ENCODE measurements at places on chromosomes 2 and 18. TPM values are rescaled to one million over a fixed set of nuclear protein-coding genes. Genes with fewer than 3 reads are reported as not detected.

STPG4 gene
- total RNA-seq, result 0.36 TPM

DGUOK gene
- total RNA-seq, result 78.5 TPM

SLC30A3 gene
- total RNA-seq, result 0.59 TPM

EMILIN1 gene
- total RNA-seq, result 0.31 TPM

ACVR1C gene
- not detected for total RNA-seq

TCF7L1 gene
- 30.4 TPM for total RNA-seq

DES gene
- total RNA-seq, result 0.69 TPM

SERPINB4 gene
- not detected for total RNA-seq

SLC38A11 gene
- 0.46 TPM for total RNA-seq

ABCB11 gene
- 0.05 TPM for total RNA-seq

- DNase-seq, result no peak
These were observed 57.3 kb upstream of the SLC66A3 start for GRCh38 chr2:11097854-11098387.

- DNase-seq, result no peak
These were observed 5.0 kb downstream of the TFPI start for GRCh38 chr2:187549193-187549592.

- no peak for DNase-seq
These were observed 67.8 kb downstream of the NXPH2 start for GRCh38 chr2:138712212-138712979.

DNA sequence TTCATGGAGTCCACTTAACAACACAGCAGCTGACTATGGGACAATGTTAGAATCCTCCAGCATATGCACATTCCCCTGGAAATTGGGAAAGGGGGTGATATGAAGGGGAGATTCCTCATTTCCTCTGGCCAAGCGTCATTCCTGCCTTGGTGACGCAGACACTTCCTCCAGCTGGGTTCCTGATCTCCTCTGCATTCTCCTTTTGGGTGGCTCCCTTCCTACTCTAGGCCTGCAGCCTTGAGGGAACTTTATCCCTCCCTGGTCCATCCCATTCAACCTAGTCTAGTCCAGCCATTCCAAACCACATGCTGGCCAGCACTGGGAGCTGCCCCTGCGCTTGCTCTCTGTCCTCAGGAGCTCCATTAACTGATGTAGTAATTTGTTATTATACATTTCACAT lies 216.8 kb downstream of the VAPA start:
- DNase-seq, result no peak

- no peak for DNase-seq
These were observed 28.8 kb upstream of the LRATD1 start for GRCh38 chr2:14603676-14604075.

GRCh38 chr2:18379870-18380269 lies 180.6 kb downstream of the RDH14 start:
- no peak for DNase-seq

DNA sequence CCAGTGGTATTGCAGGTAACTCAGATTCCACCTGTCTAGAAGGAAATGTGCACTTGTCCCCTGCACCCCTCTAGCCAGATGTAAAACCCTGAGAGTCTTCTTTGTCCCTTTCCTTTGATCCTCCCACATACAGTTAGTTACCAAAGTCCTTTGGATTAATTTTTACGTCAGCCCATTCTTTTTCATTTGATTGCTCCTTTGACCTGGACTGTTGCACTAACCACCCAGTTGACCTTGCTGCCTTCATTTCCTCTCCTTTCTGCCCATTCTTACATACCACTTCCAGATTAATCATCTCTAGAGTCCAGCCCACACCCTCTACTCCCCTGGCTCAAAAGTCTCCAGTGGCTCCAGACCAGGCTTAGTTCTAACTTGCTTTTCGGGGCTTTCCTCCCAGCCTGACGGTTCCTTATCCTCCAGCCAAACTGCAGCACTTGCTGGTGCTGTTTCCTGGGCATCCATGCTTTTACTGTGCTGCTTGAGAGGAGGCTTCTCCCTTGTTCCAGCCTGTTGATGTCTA lies 99.3 kb downstream of the SPTBN1 start:
- DNase-seq, result no peak

DNA sequence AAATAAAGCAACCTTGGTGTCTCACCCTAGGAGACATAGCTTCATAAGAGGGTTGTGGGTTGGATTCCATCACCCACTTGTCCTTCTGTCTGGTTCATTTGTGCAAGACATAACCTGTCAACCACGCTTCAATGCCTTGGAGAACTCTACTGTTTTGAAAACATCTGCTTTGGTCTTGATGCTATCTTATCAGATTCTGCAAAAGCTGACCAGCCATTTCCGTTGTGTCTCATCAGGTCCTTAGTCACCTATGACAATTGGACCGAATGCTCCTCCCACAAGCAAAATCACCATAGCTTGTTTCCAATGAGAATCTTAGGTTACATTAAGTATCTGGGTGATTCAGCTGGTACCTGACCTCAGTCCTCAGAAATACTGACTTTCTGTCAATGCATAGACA lies 35.4 kb downstream of the STAT4 start:
- DNase-seq, result no peak

DNA sequence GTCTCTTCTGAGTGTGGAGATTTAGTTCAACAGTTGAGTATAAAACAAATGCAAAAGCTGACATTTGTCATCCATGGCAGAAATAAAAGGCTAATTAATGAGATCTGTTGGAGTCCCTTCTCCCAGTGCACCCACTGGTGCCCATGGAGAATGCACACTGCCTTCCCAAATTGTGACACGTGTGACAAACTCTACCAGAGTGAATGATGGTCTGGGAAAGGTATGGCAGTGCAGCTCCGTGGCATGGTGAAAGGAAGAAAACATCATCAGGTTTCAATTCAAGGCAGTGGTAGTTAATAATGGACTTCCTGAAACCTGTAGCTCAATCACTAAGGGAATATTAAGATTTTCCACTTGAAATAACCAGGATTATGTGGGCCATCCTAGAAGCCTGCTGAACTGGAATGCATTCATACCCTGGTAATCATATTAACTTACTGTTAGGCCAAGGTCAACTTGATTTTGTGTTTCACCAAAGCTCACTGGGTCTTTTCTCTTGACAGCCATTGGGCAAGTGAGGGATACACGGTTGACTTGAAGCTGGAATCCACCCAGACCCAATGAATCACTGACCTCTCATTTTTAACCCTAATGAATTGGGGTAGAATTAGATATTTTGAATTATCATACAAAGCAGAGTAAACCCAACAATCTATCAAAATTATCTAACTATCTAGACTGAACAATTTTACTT lies 167.6 kb downstream of the AFF3 start:
- DNase-seq, result no peak

DNA sequence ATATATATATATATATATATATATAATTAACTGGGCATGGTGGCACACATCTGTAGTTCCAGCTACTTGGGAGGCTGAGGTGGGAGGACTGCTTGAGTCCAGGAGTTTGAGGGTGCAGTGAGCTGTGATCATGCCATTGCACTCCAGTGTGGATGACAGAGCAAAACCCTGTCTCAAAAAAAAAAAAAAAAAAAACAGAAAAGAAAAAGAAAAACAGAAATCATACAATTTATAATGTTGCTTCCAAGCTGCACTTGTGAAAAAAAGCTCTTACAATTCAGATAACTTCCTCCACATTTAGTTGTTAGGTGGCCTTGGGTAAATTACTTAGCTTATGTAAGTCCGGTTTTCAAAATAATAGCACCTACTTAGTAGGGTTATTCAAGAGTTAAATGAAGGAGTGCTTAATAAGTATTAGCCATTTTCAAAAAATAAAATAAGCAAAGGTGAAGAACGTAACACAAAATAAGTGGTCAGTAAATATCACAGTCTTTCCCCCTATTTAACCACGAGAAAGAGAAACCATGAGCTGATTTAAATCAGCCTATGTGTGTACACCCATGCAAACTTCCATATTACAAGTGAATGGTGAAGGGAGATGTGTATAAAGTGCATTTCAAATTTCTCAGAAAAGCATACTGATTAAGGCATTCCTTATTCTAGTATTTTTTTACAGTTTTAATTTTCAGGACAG lies 2.3 kb downstream of the WIPF1 start:
- DNase-seq, result no peak

DNA sequence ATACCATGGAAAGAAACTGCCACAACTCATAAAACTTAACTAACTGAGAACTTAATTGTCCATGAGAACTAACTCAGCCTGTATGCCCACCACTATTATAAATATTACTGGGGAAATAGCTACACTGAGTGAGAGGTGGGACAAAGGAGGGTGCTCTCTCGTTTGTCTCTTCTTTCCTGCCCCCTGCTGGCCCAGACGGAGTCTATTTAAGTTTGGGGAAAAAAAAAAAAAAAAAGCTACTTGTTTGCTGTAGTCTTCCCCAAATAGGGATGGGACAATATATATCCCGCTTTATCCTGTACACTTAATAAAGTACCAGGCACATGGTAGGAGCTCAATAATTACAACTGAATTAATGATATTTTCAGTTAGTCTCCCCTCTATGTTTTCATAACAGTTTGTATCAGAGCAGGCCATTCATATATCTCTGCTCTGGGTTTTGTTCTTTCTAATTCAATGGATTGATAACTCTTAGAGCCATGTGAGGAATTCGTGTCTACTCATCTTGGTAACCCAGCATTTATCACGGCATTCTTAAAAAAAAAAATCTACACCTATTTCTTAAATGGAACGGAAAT lies 647.6 kb upstream of the PKDCC start:
- DNase-seq, result no peak

DNA sequence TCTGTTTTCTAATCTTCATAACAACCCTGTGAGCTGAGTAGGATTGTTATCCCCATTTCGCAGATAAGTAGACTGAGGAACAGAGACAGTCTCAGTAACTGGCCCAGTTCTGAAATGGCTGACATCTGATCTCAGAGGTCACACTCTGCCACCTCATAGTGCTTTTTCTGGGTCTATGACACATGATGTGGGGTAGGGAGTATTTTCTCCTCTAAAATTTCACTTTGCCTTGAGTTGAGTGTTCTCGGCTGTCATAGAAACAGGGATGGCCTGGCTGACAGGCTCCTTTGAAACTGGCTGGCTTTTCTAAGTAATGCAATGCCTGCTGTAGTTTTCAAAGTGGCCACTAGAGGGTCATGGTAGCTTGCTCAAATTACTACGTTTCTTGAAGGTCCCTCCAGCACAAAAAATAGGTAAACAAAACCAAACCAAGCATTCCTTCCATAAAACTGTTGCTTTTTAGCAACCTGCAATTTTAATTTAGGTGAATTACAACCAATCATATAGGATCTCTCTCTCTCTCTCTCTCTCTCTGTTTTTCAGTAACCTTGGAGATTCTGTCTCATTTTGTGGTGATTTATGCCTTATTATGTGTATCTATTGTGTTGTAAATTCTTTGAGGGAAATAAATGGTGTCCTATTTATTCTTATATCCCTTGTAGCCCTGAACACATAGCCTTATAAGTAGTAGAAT lies 84.2 kb upstream of the TTN start:
- DNase-seq, result no peak

- DNase-seq, result no peak
These were observed 33.0 kb downstream of the KCNIP3 start for GRCh38 chr2:95329891-95330793.

GRCh38 chr2:106953236-106953635 lies 67.3 kb upstream of the ST6GAL2 start:
- no peak for DNase-seq

DNA sequence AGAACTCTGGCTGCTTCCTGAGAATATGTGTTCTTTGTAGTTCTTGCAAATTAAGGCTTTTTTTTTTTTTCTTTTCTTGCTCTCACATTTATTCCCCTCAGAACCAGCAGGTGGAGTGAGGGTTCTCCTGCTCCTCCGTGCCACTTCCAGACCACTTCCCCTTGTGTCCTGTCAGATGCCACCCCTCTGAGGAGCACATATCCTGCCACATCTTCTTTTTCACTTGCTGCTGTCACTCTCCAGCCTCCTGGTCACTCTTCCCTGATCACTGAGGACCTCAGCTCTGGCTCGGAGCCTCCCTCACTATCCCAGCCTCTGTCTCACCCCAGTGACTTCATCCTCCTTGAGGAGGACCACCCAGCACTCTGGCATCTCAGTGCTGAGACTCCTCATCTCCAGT lies 100.5 kb downstream of the TACR1 start:
- DNase-seq, result no peak

DNA sequence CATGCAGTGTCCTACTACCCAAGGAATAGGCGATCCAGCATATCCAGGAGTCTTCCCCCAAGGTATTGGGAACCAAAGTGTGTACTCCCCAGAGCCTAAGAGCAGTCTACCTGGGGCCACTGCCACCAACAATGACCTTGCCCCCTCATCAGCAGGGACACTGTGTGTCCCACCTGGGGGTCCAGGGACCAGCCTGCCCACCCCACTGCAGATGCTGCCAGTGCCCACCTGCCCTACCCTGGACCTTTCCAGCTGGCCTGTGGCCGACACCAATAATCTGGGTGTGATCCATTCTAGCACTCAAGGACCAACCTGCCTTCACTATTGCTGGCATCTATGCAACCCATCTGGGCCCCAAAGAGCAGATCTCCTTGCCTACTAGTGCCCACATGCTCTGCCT lies 32.2 kb downstream of the DNAH7 start:
- DNase-seq, result no peak

DNA sequence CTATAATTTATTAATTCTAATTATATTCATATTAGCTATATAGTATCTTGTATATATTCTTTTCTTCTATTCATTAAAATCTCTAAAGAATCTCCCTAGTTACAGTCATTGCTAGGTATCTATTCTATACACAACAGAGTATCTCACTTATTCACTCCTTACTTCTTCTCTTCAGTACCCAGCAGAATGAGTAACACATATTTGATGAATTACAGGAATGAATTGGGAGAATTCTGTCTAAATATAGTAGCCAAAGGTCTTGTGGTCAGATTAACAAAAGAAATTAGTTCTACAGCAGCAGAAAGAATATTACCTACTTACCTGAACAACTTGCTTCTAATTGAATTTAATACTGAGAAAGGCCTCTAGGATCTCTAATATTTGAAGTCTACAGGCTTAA lies 758.0 kb upstream of the ZEB2 start:
- DNase-seq, result no peak

- DNase-seq, result no peak
These were observed 98.7 kb upstream of the THOC1 start for GRCh38 chr18:366466-367061.

GRCh38 chr2:38264396-38265221 lies 112.5 kb downstream of the ATL2 start:
- DNase-seq, result no peak

GRCh38 chr2:129262934-129263333 lies 716.5 kb upstream of the RAB6C start:
- no peak for DNase-seq

- no peak for DNase-seq
These were observed 188.2 kb downstream of the BCL2 start for GRCh38 chr18:63131106-63131958.

DNA sequence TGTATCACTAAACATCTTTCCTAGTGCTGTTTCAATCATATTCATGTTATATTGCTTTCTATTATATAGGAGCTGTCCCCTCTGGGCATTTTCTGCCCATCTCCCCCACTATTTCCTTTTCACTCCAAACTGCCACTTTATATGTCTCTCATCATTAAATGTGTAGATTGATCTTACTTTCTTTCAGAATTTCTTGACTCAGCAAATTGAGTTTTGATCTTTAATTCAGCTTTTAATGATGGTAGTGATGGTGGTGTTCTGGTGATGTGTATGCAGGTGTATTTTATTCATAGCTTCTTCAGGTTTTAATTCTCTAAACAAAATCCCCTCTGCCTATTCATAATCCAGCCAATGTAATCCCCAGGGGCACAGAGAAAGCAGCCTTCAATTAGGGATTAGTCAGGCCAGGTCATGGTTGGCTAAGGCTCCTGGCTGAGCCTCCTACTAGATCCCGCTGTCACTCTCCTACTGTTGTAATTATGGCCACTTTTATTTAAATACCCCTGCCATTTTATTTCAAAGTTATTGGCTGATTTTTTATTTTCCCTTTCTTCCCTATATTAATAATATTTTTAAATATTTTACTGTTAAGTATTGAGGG lies 325.4 kb downstream of the SPAG16 start:
- no peak for DNase-seq
